ENCODE measurements at places on chromosomes 7 and 10.
A peak's percentile ranks its signal among the peaks of the same experiment; 100 is the strongest.

GRCh38 chr10:29482591-29483431, 152.0 kb downstream of the SVIL start:
- peak; percentile 34 for DNase-seq

- no peak for DNase-seq
These were observed 5.0 kb downstream of the ADAM8 start for GRCh38 chr10:133271521-133272300.

DNA sequence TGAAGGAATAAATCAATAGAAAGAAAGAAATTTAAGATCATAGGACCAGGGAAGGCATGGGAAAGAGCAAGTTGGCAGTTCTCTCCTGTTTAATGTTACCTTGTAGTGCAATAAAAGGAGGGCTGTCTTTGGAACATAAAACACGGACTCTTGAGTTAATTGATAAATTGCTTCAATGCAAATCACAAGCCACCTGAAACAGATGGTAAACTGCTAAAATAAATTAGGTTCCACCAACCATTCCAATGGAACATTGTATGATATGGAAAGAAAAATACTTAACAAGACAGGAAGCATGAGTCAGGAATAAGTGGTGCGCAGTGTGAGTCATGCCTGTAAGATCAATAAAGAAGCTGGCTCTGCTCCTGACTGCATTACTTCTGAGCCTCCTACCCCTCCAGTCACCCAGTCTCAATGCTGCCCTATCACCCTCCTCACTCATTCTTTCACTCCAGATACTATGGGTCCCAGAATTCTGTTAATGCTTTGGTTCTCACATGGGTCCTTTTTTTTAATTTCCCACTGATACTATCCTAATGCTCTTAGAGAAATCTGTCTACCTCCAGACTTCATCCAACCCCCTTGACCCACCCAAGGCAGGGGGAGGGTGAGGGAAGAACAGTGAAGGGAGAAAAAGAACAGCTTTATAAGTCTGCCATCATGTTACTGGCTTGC, 78.9 kb downstream of the LRRC17 start:
- DNase-seq = no peak

GRCh38 chr7:12890586-12890985, 203.2 kb downstream of the ARL4A start:
- DNase-seq = no peak

DNA sequence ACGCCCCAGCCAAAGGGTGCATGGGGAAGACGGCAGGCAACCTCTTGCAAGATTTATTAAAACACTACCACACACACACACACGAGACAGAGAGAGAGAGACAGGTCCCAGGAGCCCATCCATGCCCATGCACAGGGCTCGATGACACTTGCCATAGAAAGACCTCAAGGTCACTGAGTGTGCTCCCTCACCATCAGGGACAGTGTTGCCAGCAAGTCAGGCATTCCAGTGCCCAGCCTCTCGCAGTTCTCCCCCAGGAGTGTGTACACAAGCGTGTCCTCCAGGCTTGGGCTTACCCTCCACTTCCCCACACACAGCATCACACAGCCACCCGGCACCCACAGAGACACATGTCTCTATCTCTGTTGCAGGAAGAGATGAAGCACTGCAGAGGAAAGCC, 46.8 kb upstream of the SLF2 start:
- no peak for DNase-seq

DNA sequence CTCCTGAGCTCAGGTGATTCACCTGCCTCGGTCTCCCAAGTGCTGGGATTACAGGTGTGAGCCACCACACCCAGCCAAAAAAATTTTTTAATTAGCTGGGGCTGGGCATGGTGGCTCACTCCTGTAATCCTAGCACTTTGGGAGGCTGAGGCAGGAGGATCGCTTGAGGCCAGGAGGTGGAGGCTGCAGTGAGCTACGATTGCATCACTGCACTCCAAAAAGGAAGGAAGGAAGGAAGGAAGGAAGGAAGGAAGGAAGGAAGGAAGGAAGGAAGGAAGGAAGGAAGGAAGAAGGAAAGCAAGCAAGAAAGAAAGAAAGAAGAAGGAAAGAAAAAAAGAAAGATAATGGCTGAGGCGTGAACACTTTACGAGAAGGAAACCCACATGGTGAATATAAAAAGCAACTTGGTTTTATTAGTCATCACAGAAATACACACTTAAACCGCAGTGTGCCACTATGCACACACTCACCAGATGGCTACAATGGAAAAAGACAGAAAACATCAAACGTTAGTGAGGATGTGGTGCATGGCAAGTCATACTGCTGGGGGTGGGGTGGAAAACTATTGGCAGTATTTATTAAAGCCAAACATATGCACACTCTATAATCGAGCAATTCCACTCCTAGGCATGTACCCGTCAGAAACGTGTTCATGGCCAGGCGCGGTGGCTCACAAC, 4.4 kb upstream of the CCL26 start:
- DNase-seq = peak; percentile 68

GRCh38 chr10:110241407-110241806, 34.0 kb downstream of the MXI1 start:
- DNase-seq = no peak

- DNase-seq = no peak
These were observed 591.6 kb downstream of the REEP3 start for GRCh38 chr10:64112701-64113355.

DNA sequence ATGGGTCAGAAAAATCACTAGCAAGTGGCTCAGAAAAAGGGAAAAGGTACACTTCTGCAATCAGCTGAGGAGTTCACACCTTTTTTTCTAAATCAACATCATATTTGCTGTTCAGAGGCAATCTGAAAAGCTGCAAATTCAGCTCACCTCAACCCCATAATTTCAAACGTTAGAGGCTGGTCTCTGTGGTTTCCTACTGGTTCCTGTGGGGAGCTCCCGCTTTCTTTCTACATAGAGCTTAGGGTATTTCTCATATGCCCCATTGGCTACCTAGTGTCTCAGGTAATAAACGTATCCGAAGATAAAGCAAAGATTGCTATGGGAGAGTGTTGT, 5.2 kb upstream of the ZNF22 start:
- DNase-seq = no peak

GRCh38 chr10:38038932-38039245, 28.4 kb downstream of the ZNF33A start:
- DNase-seq = no peak

GRCh38 chr7:142371586-142372377, 113.9 kb upstream of the PRSS58 start:
- DNase-seq = no peak

DNA sequence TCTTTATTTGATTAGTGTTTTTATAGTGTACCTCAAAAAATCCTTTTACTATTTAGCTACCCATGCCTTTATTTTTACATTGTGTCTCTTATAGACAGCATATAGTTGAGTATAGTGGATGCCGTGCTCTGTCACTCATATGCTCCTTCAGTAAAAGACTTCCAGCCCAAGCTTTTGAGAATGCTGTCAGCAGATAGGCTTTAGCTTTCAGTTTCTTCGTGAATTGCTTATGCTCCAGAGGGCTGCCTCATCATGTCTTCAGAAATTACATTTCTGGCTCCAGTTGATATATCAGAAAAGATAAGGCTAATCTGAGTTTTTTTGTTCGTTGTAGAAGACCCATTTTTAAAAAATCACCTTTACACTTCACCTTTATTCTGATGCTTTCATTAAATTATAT, 332.0 kb downstream of the NXPH1 start:
- DNase-seq = no peak

GRCh38 chr10:118543714-118544400, 51.6 kb downstream of the PRLHR start:
- peak; percentile 3 for DNase-seq

GRCh38 chr7:71444130-71444529, 312.2 kb downstream of the GALNT17 start:
- DNase-seq = no peak

DNA sequence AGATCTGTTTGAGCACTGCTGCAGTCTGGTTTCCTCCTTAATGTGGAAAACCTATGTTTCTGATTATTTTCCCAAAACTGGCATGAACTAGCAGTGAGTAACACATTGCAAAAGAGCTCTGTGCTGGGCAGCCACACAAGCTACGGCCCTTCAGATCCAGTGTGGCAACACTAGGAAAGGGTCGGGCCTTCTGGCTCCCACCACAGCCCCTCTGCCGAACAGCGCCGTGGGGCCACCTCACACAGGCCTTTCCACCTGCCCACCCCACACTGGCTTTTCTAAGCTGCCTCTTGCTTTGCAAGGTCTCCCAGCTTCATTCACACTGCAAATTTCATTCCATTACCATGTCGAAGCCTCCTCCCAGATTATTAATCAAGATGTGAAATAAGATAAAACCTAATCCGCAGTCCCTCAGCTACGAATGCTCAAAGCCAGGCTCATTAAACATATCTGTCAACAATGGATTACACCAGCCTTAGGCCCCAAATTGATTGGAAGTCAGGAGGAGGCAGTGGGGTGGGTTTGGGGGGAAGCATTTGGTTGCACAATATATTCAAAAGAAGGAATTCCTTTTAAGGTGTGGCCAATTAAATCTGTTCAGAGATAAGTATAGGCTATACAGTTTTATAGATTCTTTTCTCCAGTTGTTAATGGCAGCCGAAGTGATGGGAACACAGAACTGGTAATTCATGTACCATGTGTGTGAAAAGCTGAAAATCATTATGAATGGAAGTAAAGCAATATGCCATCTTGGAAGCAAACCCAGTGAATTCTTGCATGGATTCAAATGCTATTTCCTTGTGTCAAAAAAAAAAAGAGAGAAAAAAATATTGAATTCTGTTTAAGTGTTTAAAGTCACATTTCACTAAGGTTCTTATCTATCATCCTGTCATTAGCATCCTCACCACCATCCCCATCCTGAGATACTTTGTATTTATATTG, 223.7 kb downstream of the MTERF1 start:
- no peak for DNase-seq

GRCh38 chr10:3963191-3963673, 178.2 kb upstream of the KLF6 start:
- no peak for DNase-seq

DNA sequence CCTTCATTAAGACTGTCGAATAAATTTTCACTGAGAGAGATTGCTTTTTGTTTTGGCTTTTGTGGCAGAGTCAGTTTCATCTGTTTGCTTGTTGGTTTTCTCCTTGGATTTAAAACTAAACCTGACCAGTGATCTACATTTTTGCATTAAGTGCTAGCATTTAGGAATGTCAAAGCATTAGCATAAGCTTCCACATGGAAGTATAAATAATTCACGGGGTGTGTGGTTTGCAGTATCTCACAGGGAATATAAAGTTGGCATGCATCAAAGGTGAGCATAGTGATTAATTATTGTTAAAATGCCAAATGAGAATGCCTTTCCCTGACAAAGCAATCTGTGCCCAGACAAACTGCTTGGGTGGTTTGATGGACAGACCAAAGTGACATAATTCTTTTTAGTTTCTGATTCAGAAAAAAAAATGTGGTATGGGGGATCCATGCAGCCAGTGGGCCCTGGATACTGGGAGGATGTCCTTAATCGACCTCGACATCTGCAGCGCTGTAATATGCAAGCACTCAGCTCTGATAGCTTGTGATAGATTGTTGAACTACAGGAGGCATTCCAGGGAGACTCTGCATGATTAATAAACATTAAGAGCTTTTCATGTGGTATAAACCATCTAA, 339.3 kb upstream of the POM121L12 start:
- no peak for DNase-seq

DNA sequence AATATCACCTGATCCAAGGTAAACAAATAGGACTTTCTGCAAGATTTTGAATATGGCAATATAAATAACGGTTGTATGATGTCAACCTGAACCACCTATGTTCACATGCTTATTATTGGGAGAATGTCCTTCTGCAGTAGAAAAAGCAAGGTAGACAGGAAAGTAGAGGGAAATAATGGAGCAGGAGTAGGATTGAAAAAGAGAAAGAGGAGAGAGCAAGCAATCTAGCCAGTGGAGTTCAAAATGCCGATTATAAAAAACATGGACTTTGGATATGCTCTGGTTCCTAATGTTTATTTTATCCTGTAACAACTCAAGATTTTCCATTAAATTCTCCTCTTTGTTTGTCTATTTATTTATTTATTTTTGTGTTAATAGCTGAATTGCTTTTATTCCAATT, 878.0 kb upstream of the KCND2 start:
- no peak for DNase-seq

GRCh38 chr10:25487266-25487665, 312.5 kb downstream of the GPR158 start:
- DNase-seq = no peak

DNA sequence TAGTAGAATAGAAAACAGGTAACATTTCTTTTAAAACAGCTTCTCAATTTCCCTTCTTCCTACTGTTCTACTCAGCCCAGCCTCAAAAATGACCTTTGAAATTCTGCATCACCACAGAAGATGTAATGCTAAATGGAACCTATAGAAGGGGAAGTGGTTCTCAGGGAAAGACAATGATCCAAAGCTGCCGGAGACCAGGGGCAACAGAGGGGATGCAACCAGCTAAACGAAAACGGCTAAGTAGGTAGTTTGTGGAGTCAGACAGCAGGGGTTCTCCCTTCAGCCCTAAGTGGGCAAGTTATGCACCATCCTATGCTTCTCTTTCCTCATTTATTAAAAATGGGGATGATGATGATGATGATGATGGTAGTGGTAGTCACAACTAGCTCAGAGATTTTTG, 214.3 kb downstream of the ELMO1 start:
- DNase-seq = no peak

- no peak for DNase-seq
These were observed 5.5 kb upstream of the VGF start for GRCh38 chr7:101170617-101171441.

DNA sequence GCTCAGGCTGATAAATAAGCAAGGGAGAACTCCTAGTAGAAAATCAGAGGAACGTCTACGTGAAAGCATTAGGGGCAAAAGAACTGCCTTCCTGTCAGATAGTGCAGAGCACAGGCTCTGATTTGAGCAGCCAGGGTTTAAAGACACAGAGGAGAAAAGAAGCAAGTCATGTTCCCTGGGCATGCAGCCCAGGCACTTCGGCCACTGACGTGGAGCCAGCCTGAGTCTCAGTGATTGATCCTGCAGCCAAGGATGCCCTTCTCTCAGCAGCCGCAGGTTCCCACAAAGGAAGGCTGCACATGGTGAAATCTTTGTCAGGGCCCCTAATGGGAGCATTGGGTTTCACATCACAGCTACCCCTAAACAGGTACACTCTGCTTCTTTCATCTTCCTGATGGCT, 161.7 kb upstream of the HPS1 start:
- no peak for DNase-seq

DNA sequence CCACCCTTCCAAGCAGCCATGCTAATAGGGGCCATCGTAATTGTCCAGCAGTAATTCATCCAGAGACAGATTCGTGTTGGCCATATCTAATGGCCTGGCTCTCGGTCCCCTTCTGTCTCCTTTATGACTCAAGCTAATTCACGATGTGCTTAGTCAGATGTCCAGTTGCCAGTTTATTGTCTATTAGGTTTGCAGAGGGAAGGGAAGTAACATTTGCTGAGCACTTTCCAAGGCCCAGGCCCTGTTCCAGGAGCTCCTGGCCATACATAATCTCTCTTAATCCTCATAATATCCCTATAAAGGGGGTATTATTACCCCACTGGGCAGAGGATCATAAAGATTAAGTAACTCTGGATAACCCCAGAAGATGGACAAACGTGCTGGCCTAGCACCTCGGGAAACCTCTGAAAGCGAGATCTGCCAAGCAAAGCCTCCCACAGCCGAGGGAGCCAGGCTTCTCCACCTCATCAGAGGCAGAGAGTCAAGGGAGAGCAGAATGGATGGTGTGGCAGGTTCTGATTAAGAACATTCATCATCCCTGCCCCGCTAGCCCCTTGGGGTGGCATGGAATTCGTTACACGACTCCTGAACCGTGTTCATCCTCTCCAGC, 153.7 kb downstream of the PLXNA4 start:
- DNase-seq = no peak

- no peak for DNase-seq
These were observed 105.5 kb upstream of the CSTF2T start for GRCh38 chr10:51804866-51805265.

Measured in stimulated activated CD4-positive, alpha-beta T cell treated with anti-CD3 and anti-CD28 coated beads, Interleukin-12 subunit alpha, Interleukin-12 subunit beta, amount 100 ng/mL, for 48 hours (primary cell).